ENCODE measurements at places on chromosomes 2 and 18.

- DNase-seq = no peak
Observed at GRCh38 chr18:59921384-59921891, 21.6 kb downstream of the PMAIP1 start.

- DNase-seq = no peak
Observed at GRCh38 chr2:127097841-127098651, 8.9 kb downstream of the BIN1 start.

DNA sequence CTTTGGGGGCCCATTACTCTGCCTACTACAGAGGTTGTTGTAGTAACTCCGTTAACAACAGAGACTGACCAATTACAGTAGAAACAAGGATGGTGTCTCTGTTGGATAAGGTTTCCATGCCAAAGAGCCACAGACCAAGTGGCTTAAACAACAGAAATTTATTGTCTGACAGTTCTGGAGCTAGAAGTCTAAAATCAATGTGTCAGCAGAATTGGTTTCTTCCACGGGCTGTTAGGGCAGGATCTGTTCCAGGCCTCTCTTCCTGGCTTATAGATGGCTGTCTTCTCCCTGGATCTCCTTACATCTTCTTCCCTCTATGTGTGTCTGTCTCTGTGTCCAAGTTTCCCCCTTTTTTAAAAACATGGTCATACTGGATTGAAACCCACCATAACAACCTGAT lies 135.3 kb downstream of the AKAIN1 start:
- DNase-seq = no peak

DNA sequence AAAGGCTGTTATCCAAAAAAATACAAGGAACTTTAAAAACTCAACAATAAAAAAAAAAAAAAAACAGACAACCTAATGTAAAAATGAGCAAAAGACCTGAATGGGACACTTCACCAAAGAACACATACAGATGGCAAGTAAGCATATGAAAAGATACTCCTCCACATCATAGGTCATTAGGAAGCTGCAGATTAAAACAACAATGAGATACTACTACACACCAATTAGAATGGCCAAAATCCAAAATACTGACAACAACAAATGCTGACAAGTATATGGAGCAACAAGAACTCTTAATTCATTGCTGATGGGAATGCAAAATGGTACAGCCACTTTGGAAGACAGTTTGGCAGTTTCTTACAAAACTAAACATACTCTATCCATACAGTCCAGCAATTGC lies 84.2 kb downstream of the DYNC1I2 start:
- no peak for DNase-seq

GRCh38 chr2:71897137-71897480 lies 250.6 kb downstream of the CYP26B1 start:
- no peak for DNase-seq

GRCh38 chr2:45253151-45253550 lies 243.9 kb upstream of the SIX2 start:
- DNase-seq = no peak

DNA sequence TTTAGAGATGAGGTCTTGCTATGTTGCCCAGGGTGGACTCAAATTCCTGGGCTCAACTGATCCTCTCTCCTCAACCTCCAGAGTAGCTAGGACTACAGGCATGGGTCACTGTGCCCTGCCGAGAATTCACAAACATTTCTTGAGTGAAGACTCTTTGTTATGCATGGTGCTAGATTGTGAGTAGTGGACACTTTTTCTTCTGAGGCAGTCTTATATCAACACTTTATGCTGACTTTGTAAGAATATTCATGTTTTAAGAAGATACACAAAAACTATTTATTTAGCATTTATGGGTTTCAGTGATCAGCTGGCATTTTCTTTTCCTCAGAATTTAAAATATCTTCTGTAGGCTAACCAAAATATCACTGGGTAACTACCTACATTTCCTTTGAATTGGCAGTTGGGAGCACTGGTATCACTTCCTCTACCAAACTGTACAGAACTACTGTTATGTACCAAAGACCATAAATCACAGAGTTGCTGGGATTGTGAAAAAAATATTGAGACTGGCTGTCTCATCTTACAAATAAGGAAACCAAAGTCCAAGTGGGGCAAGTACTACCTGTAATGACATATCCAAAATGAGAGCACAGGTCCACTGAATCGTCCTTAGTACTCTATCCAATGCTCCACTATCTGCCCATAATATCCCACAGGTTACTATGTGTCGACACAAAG lies 34.0 kb downstream of the DOCK10 start:
- DNase-seq = no peak

DNA sequence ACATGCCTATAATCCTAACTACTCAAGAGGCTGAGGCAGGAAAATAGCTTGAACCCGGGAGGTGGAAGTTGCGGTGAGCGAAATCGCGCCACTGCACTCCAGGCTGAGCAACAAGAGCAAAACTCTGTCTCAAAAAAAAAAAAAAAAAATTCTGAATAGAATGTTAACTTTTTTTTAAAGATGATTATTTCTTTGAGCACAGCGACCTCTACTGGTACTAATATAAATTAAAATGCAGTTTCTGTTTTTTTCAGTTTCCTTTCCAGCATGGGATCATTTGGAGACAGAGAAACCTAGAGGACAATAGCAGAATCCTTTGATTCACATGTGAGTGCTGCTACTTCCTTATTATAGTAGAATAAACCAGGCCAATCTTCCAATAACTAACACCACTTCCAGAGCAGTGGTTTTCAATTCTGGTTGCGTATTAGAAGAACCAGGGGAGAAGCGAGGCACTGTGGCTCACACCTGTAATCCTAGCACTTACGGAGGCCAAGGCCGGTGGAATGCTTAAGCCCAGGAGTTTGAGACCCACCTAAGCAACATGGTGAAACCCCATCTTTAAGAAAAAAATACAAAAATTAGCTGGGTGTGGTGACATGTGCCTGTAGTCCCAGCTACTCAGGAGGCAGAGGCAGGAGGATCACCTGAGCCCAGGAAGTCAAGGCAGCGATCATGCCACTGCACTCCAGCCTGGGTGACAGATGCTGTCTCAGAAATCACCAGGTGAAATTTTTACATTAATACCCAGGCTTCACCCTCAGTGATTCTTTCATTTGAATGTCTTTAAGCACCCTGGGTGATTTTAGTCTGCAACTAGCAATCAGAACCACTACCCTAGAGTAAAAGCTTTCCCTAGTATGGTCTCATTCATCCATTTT lies 10.1 kb downstream of the SRSF7 start:
- DNase-seq = no peak

GRCh38 chr2:1995584-1995983 lies 251.3 kb upstream of the PXDN start:
- no peak for DNase-seq

DNA sequence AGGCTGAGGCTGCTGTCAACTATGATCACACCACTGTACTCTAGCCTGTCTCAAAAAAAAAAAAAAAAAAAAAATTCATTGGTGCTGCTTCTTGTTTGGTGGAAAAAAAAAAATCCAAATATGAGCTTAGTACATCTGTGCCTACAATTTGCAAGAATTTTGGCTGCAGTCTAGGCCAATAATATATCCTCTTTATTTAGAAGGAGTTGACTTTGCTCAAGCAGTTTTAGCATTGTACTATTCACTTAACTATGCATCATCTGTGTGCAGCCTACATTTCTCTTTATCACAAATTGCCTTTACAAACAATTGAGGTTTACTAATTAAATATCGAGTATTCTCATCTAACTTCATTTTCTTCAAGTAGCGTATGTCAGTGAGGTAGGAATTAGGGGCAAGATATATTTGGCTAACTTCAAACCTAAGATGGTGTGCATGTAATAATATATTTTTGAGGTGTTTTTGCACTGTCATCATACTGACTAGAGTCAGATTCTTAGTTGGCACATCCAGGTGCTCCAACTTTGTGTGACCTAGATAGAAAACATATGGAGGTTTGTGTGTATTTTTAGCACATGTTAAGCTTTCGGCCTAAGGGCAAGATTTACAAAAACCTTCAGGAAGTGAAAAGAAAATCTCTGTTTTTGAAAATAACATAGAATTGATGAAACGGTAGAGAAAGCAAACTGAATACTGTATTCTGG lies 51.8 kb downstream of the PMS1 start:
- no peak for DNase-seq

DNA sequence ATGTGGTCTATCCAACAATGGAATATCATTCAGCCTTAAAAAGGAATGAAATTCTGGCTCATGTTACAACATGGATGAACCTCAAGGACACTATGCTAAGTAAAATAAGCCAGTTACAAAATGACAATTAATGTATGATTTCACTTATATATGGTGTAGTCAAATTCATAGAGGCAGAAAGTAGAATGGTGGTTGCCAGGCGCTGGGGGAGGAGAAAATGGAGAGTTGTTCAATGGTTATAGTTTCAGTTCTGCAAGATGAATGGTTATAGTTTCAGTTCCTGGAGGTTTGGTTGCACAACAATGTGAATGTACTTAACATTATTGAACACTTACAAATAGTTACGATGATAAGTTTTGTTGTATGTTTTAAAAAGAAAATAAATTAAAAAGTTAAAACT lies 79.2 kb upstream of the IL1R2 start:
- no peak for DNase-seq

- no peak for DNase-seq
Observed at GRCh38 chr2:152200101-152200500, 24.5 kb upstream of the STAM2 start.

GRCh38 chr2:209938906-209939305 lies 63.5 kb upstream of the RPE start:
- DNase-seq = no peak

DNA sequence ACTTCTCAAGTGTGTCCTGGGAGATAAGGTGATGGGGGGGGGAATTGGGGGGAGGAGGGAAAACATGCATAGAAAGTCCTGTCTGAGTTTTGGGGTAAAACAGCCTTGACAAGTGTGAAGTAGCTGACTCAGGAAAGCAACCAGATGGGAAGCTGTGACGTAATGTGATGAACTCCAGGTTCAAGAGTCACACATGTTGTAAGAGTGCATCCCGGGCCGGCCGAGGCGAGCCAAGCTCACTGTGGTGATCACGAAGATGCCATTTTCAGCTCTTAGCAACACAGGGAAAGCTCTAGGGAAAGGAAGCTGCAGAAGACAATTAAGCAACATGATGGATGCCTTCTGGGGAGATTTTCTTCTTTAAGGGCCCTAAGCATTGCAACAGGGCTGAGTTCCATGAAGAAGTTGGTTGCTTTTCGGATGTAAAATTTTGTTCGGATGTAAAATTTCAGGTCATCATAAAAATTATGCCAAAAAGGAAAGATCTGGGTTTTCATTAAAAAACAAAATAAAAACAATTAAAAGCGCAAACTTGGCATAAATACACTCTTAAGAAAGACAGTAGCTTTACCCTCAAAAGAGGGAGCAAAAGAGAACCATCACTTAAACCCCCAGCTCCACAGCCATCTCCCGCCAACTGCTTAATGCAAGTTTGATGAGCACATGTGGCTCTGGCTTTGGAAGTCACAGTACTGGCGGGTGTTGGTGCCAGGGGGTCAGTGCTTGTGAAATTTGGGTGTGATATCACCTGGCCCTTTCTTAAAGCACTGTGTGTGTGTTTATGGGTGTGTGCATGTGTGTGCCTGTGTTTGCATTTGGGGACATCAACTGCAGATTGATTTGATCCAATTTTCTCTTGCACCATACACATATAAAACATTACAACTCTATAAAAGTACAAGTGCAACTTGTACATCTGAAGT lies 19.1 kb downstream of the SERTAD2 start:
- no peak for DNase-seq

DNA sequence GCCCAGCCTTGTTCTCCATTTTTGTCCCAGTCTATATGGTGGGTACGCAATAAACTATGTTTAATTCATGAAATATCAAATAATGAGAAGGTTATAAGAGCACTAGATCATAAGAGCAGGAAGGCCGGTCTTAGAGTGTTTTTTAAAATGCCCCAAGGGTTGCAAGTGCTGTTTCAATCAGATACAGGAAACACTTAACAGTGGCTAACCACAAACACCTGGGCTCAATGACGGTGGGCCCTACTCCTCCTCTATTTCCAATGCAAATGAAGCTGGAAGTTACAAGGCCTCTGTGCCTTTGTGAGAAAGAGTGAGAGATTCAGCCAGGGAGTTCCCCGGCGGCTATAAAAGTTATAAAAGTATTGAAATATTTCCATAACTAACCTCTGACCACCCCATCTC lies 18.9 kb upstream of the WDR33 start:
- DNase-seq = no peak

DNA sequence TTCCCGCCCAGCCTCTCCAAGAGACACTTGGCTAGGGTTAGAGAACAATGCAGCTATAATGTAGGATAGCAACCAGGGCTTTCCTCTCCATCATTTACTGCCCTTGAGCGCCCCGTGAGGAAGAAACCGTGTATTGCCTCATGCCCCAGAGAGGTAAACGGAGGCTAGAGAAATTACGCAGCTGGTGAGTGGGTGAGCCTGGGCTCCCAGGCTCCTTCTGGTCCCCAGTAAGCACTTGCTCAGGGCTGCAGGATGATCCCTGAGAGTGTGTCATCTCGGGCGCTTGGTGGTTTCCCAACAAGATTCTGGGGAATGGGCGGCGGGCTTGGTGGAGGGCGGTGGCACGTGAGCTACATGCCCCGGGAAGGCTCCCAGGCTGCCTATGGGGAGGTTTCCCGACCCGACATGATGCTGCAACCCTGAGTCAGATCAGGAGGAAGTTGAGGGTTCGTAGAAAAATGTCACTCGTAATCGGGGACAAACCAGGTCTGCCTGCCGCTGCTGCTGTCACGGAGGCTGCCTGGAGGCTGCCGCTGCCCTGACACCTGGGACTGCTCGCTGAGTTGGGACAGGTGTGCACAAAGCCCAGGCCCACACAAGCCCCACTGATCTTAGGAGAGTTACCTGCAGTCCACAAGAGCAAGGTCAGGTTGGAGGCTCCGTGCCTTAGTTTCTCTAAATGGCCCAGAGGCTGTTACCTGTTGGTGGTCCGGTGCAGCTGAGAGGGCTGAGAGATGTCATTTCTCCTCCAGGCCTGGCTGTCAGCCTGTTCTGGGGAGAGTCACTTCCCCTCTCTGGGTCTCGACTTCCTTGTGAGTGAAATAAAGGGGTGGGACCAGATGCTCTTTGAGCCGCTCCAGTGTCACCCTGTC lies at the start of gene GPR55:
TSS of gene GPR55 (minus strand) at position 773 of the 872 bp plus-strand sequence. CDS start 14,280 bp downstream, outside the sequence.
- DNase-seq = no peak

GRCh38 chr2:205646680-205647079 lies 35.6 kb upstream of the NRP2 start:
- DNase-seq = no peak

GRCh38 chr2:45935791-45936622 lies 284.5 kb downstream of the PRKCE start:
- DNase-seq = peak; percentile 60

DNA sequence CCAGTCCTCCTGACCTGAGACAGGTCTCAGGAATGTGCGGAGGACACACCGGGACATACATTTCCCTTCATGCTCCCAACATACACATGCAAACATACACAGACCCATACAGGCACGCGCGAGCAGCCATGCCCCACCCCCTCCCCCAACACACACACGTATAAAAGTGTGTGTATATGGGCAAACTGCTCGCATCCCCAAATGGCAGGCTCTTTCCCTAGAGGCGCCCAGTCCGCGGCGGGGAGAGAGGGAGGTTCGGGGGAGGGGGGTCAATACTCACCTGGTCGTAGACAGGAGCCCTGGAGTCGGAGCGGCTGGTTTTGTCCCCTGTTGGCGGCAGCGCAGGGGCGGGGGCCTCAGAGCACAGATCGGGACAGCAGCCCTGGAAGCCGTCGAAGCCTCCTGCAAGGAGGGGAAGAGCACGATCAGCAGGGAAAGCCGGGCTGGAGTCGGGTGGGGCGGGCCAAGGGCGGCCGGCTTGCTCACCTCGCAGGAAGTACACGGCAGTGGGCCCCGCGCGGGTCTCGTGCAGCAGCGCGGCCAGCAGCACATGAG lies 682 bp downstream of the DUSP2 start:
- no peak for DNase-seq

- DNase-seq = no peak
Observed at GRCh38 chr2:197248623-197249022, 62.0 kb downstream of the ANKRD44 start.

GRCh38 chr18:2027756-2028155 lies 543.5 kb downstream of the METTL4 start:
- no peak for DNase-seq
